ENCODE measurements at places on chromosomes 13 and 19.

- DNase-seq = no peak
These were observed 84.2 kb downstream of the SLC7A1 start for GRCh38 chr13:29511106-29511796.

GRCh38 chr19:51326216-51327065, 15.0 kb downstream of the IGLON5 start:
- DNase-seq = no peak

GRCh38 chr19:54795758-54796157, 7.7 kb upstream of the KIR2DL4 start:
- no peak for DNase-seq

- DNase-seq = no peak
These were observed 26.2 kb downstream of the SIAH3 start for GRCh38 chr13:45825387-45825650.

- no peak for DNase-seq
These were observed 27.0 kb downstream of the TMEM161A start for GRCh38 chr19:19111136-19111835.

GRCh38 chr13:81140675-81141074, 799.7 kb upstream of the SPRY2 start:
- no peak for DNase-seq

GRCh38 chr13:42656161-42656560, 82.2 kb downstream of the TNFSF11 start:
- DNase-seq = no peak

- no peak for DNase-seq
These were observed 475.4 kb upstream of the ARGLU1 start for GRCh38 chr13:107043021-107043956.

DNA sequence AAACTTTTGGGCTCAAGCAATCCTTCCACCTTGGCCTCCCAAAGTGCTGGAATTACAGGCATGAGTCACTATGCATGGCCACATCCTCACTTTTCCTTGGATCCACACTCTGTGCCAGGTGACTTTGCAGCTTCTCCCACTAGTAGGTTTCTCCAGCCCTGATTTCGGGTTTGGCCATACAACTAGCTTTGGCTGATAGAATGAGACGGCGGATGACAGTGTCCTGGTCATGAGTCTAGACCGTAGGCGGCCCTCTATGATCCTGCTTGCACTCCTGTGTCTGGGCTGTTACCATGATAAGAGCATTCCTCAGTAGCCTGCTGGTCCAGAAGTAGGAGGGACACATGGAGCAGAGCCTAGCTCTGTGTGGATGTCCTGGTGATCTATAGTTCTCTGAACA, 112.5 kb upstream of the KL start:
- no peak for DNase-seq

DNA sequence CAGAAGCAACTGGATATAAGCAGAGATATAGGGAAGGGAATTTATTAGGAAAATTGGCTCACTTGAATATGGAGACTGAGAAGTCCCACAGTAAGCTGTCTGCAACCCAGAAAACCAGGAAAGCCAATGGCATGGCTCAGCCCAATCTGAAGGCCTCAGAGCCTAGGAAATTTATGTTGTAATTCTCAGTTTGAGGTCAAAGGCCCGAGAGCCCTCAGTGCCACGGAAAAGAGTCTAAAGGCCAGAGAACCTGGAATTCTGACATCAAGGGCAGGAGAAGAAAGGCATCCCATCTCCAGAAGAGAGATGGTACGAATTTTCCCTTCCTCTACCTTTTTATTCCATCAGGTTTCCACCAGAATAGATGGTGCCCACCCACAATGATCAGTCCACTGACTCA, 20.1 kb upstream of the RXFP2 start:
- DNase-seq = no peak

GRCh38 chr13:75256922-75257321, 225.0 kb downstream of the TBC1D4 start:
- DNase-seq = no peak

DNA sequence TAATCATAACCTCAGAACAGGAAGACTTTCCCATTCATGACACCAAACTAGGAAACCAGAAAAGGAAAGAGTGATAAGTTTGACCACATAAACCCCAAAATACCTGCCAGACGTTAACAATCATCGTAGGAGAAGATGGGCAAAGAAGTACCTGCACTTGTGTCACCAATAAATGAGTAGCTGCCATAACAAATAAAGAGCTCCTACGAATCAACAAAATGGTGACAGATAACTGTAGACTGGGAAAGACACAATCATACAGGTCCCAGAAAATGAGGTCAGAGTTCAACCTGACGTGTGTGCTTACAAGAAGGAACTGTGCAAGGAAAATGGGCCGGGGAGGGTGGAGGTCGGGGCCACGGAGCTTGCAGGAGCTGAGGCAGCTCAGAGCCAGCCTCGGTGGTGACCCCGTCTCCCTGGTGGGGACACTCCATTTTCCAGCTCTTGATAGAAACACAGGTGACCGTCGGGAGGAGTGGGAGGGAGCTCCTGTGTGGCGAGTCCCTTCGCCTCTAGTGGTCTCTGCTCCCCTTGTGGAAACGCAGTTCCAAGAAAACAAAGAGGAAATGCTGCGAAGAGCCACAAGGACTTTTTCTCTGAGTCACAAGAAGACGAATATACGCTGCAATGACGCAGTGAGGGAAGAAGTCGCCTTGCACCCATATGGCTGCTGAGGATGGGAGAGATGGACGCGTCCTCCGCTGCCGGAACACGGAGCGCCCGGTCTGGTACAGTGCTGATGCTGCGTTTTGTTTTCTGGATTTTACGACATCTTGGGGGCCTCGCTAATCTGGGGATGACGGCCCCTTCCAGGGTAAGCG, 9.5 kb downstream of the PIP5K1C start:
- DNase-seq = no peak

- no peak for DNase-seq
These were observed 1527.5 kb upstream of the SLC10A2 start for GRCh38 chr13:104593693-104594092.

DNA sequence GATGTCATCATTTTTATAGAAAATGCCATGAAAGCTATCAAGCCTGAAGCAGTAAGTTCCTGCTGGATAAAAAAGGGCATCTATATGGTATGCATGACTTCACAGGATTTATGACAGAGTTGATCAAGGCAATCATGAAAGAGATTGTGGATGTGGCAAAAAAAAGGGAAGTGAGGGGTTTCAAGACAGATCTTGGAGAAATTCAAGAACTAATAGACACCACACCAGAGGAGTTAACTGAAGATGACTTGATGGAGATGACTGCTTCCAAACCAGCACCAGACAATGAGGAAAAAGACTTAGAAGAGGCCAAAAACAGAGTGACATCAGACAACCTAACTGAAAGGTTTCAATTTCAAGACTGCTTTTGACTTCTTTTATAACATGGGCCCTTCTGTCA, 691.1 kb upstream of the SLC10A2 start:
- no peak for DNase-seq

DNA sequence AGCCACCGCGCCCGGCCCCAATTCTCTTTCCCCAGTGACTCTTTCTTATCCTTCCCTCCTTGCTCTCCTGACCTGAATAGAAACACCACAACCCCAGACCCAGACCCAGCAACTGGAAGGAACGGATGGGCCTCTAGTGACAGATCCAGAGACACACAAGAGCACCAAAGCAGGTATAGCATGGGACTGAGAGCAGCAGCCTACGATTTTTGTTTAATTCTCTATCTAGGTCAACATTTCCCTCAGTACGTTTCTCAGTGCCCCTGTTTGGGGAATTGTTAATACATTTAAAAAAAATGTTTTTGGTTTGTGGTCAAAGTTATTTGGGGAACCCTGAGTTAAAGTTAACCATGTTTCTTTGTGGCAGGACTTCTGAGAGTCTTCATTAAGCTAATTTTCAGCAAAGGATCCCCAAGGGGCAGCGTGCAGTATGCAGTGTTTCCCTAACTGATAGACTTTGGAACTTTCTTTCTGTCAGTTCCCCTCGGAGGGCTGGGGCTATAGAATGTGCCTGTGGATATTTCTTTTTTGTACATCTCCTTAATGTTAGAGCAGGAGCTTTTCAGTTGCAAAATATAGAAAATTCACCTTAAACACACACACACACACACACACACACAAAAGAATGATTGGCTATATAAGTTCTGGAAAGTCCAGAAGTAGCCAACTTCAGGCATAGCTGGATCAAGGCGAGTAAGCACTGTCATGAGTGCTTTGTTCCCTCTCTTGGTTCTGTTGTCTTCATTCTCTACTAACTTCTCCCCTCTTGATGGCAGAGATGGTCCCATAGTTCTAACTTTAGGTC, 6.3 kb downstream of the FXYD5 start:
- DNase-seq = no peak

DNA sequence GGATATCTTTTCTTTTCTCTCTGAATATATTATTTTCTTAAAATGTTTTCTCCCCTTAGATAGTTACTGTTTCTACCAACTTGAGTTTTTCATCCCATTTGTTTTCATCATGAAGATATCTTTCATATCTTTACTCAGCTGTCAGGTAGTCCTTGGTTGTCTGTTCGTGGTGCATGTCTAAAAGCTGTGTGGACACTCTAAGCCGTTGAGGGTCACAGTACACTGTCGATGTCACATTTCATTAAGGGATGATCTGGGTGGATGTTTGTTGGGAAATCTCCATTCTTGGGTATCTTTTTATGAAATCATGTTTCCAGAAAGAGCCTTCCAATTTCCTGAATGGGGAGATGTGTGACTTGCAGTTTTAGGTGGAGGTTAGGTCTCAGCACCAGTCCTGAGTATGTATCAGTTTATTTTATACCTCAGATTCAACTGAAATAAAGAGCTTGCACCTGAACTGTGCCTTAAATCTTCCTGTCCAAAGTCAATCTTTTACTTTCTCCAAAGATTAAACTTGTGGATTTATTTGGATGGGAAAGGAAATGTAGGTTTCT, 23.2 kb downstream of the ZMYM2 start:
- DNase-seq = no peak

DNA sequence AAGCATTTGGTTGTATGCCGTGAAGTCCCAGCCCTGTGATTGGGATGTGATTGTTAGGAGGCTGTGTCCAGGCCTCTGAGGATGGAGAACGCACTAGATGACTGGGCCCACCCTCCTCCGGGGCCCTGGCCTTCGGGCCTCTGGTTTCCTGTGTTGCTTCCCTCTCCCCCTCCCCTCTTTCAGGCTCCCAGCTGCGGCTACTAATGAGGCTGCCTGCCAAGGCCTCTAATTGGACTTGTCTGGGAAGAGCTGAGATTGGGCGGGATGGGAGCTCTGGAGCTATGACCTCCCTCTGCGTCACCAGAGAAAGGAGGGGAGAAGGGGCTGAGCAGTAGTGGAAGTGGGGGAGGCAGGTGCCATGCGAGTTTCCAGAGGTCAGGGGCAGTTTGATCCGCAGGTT, 9.9 kb downstream of the PTH2 start:
- no peak for DNase-seq

DNA sequence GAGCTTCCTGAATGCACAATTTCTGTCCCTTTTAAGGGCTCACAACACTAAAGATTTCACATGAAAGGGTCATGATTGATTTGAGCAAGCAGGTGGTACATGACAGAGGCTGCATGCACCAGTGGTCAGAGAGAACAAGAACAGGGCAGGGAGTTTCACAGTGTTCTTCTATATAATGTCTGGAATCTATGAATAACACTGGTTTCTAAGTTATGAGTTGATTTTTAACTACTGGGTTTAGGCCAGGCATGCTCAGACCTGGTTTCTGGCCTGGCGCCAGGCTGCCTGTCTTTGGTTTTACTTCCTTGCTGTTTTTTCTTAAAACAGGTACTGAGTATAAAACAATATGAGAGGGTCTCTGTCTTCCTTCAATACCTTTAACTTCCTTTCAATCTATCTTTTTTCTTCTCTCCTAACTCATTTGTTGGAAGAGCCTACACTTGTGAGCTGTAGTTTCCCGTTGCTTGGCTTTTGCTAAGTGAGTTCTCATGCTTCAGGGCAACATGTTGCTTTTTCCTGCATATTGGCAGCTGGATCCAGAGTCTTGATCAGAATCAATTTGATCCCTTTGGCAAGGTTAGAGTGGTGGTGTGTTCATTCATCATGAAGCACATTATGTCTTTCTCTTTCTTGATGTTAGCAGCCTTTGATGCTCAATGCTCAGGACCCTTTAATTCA, 38.5 kb upstream of the FGF14 start:
- DNase-seq = no peak

DNA sequence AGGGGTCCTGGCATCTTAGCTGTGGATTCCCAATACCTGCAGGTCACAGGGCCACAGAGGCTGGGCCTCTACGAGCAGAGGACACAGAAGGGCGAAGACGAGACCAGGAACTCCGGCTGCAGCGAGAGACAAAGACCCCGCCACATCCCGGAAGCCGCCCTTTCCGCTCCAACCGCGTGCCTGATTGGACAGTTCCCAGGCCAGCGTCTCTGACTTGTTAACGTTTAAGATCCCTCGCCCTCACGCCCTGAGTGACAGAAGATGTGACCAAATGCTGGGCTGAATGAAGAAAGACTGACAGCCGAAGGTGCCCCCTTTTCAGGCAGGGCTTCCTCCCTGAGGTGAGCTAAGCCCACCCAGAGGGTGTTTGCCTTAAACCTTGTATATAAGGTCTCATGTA, at the start of gene ZNF98:
Gene ZNF98 (minus strand): TSS at position 136 of the 400 bp plus-strand sequence. CDS start 122 bp downstream, at position 14.
- no peak for DNase-seq

DNA sequence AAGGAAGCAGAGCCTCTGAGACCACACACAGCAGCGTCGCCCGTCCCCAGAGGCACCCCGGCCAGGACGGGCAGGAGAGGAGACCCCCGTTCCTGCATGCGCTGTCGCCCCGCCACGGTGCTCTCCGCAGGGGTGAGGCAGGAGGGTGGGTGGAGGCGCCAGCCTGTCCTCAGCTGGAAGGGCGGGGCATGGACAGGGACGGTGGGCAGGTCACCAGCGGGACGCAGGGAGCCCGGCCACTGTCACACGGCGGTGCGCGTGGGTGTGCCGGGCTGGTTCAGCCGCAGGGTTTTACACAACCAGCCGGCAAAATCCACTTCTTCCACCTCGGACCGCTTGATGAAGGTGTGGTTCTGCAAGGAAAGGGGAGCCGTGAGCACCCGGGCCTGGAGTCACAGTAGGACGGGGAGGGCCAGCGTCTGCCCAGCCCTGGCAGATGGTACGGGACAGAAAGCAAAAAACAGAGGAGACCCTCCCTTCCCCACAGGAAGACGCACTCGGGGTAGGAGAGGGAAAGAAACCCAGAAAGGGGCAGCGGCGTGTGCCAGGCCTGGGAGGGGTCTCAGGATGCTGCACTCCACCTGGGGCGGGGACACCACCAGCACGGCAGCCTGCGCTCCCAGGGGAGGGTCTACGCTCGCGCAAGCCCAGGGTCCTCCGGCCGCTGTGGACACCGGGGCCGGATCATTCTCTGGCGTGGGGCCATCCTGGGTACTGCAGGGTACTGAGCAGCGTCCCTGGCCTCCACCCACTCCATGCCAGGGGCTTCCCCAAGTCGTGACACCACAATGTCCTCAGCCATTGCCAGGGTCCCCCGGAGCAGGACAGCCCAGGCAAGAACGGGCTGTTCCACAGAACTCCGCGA, 23.9 kb upstream of the ZBTB7A start:
- DNase-seq = no peak

Data from stimulated activated CD4-positive, alpha-beta T cell treated with anti-CD3 and anti-CD28 coated beads, TNF-alpha, amount 100 ng/mL, for 4 hours (primary cell).